ENCODE measurements at places on chromosomes 3 and 15.
A peak's percentile ranks its signal among the peaks of the same experiment; 100 is the strongest.

GRCh38 chr15:72402726-72403125 lies 4.6 kb downstream of the TMEM202 start:
- DNase-seq, result no peak

DNA sequence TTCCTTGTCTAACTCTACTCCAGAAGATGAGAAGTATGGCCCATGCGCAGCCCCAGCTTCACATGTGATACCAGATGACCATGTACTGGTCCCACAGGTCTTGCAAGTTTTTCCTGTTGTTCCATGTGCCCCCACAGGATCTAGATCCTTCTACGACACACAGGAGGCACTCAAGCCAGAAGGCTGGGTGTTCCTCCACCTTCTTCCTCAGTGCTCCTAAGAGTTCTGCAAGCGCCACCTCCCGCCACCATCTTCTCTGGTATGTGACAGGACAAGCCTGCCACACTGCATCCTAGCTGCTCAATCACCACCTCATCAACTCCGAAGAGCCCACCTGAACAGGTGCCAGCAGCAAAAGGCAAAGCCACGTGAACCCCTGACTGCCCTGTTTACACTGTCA lies 43.1 kb downstream of the XXYLT1 start:
- DNase-seq, result no peak

GRCh38 chr15:48479751-48480150 lies 148.5 kb downstream of the DUT start:
- no peak for DNase-seq

GRCh38 chr15:52171386-52171785 lies 19.8 kb downstream of the GNB5 start:
- DNase-seq, result peak; percentile 39

DNA sequence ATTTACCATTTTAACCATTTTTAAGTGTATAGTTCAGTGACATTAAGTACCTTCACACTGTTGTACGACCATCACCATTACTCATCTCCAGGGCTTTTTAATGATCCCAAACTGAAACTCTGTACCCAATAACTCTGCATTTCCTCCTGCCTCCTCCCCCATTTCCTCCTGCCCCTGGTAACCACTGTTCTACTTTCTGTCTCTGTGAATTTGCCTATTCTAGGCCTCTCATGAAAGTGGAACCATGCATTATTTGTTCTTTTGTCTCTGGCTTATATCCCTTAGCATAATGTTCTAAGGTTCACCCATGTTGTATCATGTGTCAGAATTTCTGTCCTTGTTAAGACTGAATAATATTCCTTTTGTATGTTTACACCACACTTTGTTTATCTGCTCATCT lies 154.2 kb downstream of the MECOM start:
- no peak for DNase-seq

GRCh38 chr3:39469945-39470344 lies 2.5 kb downstream of the MOBP start:
- no peak for DNase-seq

GRCh38 chr3:39317571-39318169 lies 11.8 kb upstream of the CCR8 start:
- no peak for DNase-seq

DNA sequence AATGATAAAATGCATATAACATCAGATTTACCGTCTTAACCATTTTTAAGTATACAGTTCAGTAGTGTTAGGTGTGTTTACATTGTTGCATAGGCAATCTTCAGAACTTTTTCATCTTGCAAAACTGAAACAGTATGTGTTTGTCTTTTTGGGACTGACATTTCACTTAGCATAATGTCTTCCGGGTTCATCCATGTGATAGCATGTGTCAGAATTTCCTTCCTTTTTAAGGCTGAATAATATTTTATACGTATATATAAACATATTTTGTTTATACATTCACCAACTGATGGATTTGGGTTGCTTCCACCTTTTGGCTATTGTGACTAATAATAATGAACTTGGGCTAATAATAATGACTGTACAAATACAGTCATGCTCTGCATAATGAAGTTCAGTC lies 3.0 kb downstream of the PARP15 start:
- no peak for DNase-seq

DNA sequence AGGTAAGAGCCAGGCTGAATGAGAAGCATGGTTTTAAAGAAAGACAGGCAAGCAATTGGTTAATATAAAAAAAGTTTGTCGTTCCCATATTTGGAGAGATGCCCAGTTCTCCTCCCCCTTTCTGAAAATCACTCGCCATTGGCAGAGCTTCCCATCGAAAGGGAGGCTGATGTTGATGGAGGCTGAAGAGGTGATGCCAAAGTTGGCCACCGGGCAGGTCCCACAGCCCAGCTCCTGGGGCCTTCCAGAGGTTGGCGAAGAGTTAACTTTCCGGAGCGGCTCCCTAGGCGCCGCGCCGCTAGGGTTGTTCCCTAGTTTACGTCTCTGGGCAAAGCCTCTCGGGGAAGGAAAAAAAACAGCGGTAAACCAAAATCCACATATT lies 793 bp downstream of the PCOLCE2 start:
- DNase-seq, result no peak

DNA sequence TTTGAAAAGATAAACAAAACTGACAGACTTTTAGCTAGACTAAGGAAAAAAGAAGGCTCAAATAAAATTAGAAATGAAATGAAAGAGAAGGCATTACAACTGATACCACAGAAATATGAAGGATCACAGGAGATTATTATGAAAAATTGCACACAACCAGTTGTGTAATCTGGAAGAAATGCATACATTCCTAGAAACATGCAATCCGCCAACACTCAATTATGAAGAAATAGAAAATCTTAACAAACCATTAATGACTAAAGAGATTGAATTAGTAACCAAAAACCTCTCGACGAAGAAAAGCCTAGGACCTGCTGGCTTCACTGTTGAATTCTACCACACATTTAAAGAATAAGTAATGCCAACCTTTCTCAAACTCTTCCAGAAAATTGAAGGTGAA lies 149.5 kb downstream of the SV2B start:
- no peak for DNase-seq

GRCh38 chr15:45030743-45031142 lies 7.7 kb downstream of the SORD start:
- no peak for DNase-seq

GRCh38 chr15:54803134-54803808 lies 393.5 kb downstream of the RSL24D1 start:
- DNase-seq, result peak; percentile 96

- DNase-seq, result no peak
Observed at GRCh38 chr15:101342056-101342455, 47.0 kb upstream of the SNRPA1 start.

DNA sequence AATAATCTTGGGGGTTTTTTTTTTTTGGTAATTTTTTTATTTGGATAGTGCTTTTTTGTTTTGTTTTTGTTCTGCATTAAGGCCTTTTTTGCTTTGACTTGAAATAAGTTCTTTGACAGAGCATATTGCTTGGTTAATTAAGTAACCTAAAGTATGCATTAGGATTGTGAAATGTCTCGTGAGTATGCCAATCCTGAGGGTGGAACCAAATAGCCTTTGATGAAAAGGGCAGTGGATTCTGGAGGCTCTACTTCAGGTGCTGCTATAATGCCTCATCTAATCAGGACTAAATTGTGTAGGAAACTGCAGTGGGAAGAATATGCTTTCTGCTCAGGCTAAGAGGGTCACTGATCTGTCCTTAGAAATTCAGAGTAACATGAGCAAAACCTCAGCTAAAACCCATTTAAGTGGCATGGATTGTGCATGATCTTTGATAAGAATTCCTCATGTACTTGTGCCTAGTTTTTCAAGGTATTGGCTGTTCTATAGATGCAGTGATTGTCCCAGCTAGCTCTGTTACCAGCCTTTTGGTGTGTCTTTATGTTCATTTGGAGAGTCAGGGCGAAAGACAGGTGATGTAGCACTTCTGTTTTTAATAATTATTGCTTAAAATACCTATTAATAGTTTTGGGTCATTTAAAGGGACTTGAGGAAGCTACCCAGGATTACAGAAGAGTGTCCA lies 15.4 kb downstream of the CDV3 start:
- DNase-seq, result no peak

DNA sequence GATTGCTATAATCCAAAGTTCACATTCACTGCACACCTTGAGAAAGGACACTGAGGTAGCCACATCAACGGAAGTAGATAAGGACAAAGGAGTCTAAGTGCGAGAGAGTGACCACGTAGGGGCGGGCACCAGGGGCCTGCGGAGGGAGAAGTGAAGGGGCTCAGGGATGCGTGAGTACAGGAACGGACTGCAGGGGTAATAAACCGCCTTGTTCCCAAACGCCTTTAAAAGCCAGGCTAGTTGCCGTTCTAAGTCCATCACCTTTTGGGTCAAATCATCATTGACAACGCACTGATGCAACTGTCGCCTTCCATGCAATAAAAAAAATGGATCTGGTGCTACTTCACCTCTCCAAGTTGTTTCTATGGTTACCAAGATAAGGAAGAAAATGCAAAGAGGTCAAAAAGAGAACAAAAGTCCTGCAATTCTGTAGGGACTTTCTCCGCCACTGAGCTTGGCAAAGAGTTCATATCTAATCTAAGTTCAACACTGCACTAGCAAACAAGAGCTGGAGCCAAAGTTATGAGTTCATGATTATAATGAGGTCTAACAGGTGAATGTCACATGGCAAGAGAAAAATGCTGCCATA lies 32.6 kb upstream of the ATP11B start:
- DNase-seq, result no peak

DNA sequence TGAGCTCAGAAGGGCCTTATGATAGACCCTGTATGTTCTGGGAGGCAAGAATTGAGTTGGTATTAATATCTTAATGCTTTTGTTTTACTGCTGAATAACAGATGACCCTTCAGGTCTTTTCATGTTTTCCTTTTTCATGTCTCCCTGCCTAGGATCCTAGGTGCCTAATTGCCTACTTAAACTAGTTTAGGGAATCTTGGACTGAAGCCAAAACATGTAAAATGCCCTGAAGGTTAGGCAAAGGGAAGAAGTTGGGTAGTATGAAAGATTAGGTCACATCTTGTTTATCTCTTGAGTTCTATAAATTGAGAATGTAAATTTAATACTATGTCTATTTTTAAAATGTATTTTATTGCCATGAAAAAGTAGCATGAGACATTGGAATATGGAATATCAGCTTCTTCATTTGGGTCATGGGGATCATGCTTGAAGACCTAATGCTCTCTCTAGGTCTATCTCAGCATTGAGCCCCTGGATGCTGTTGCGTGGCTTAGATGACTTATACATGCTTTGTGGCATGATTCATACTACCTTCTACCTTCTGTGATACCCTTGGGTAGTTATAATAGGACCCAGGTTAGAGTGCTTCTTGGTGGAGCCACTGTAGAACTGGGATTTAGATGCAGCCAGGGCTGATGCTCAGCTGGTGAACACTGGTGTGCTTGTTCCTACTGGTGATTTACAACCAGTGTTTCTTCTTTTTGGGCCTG lies 26.4 kb downstream of the RBM6 start:
- no peak for DNase-seq

GRCh38 chr3:57787867-57788623 lies 31.9 kb downstream of the SLMAP start:
- DNase-seq, result no peak

DNA sequence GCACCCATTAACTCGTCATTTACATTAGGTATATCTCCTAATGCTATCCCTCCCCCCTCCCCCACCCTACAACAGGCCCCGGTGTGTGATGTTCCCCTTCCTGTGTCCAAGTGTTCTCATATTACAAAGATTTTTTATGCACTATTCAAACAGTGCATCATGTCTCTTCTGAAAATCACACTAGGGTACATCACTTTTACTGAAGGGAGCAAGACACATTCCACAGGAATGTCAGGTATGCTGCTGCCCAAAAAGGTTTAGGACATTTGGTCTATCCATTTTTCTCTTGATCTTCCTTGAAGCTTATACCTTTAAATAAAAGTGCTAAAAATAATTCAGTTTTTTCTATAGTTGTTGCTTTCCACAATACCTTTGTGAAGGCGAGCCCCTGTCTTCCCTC lies 9.2 kb upstream of the EPHA3 start:
- DNase-seq, result no peak

- DNase-seq, result no peak
Observed at GRCh38 chr15:45664451-45664850, 29.6 kb downstream of the SQOR start.

GRCh38 chr3:151909681-151910405 lies 36.4 kb downstream of the SUCNR1 start:
- no peak for DNase-seq

- DNase-seq, result no peak
Observed at GRCh38 chr15:33654860-33655259, 313.4 kb upstream of the CHRM5 start.

DNA sequence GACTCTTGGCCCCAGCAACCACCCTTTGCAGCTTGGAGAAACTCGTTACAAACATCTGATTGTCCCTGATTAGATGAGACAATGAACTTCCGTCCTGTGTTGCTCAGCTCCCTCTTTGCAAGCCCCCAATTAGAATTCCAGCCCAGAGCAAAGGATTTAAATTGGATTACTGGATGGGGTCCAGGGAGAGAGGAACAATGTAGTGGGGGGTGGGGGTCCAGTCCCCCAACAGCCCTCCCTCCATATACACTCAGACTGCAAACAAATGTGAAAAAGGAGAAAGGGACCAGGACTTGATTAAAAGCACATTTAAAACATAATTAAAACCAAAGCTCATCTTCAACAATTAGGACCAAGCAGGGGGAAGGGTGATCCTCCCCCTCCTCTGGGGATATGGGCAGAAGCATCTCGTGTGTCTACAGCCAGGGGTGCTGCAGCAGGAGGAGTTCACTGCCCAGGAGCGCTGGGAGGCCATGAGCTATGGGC lies 71.7 kb upstream of the TMEM115 start:
- DNase-seq, result no peak

DNA sequence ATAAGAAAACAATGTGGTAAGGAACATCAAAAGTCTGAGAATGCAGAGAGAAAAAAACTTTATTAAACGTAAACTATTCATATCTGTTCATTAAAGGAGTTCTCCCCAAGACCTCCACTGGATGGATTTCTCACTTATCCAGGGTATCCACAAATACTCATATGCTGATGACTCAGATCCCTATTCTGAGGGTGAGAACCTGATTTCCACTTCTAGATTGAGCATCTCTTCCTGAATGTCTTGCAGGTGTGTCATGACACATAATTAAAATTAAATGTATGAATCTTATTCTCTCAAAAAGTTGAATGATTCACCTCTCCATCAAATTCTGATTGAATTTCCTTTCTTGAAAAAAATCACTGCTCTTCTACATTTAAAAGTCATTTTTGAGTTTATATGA lies 199.9 kb downstream of the MFSD1 start:
- DNase-seq, result no peak

DNA sequence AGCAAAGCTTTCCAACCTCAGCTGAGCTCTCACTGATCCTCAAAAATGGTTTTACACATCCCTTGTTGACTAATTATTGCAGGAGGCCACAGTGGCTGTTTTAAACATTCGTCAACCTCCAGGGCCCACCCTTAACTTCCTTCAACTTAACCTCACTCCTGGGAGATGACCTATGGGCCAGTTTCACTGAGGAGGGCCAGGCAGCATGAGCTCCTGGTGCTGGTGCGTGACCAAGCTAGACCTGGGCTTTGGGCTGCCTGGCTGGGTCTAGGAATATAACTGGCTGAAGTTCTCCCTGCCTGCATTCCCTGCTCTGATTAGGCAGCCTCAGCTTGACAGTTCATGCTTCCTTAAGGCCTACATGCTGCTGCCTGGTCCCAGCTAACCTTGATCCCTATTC lies 273.7 kb upstream of the ATP11B start:
- no peak for DNase-seq

- DNase-seq, result no peak
Observed at GRCh38 chr3:81953111-81953510, 191.7 kb upstream of the GBE1 start.
